ENCODE measurements at places on chromosomes 5 and 9.

DNA sequence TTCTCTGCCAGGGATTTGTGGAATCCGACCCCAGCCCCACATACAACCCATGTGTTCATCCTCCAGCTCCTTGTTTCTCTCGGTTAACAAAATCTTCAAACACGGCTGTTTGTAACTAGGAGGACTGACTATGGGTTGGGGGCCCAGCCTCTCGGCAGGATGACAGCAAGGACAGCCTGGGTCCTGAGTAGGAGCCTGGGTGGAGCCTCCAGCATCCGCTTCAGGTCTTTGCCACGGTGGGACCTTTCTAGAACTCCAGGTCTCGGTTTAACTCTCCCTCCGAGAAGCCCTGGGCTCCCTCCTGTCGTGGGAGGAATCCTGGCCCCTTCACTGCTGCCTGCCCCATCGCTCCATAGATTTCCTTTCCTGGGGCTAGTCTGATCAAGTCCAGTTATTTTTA lies 248.5 kb downstream of the PBX3 start:
- DNase-seq = no peak

GRCh38 chr9:27655441-27655840 lies 82.2 kb upstream of the C9orf72 start:
- no peak for DNase-seq

- no peak for DNase-seq
Measured at GRCh38 chr5:72101828-72102227, 5.4 kb upstream of the MAP1B start.

GRCh38 chr5:111122398-111122797 lies 30.2 kb downstream of the WDR36 start:
- DNase-seq = no peak

GRCh38 chr9:104835161-104835560 lies 71.2 kb downstream of the NIPSNAP3B start:
- DNase-seq = no peak

DNA sequence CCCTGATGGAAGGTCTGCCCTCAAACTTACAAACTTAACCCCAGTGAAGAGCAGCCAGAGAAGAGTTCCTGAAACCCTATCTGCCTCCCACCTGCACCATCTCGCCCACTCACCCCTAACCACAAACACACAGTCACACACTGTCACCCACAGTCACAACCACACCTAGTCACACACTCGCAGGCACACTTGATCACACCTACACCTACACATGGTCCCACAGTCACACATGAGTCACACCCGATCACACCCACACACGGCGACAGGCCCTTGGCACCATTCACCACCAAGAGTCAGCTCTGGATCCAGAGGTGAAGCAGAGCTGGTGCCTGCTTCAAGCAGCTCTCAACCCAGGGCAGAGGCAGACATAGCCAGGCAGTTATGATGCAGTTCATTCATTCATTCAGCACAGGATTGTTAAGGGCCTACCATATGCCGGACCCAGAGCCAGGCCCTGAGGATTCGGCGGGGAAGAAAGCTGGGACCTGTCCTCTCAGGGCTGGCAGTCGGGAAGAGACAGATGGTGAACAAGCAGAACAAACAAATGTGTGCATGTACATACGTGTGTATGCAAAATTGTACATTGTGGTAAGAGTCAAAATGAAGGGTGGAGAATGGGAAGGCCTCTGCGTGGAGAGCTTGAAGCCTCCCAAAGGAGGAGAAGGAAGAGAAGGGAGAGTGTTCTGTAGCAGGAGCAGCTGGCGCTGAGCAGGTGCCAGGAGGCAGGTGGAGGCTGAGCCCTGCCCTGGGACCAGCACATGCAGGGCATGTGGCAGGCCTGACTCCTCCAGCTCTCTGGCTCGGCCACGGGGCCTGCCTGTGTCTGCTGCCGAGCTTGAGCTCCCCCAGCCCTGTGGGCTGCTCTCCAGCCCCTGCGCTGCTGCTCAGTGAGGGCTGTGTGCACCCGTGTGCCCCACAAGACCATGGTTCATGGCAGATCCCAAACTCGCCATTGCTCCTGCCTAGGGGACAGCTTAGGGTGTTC lies 6.4 kb downstream of the TSPAN17 start:
- DNase-seq = peak; percentile 48

- no peak for DNase-seq
Measured at GRCh38 chr9:105281272-105281671, 36.8 kb downstream of the SLC44A1 start.

DNA sequence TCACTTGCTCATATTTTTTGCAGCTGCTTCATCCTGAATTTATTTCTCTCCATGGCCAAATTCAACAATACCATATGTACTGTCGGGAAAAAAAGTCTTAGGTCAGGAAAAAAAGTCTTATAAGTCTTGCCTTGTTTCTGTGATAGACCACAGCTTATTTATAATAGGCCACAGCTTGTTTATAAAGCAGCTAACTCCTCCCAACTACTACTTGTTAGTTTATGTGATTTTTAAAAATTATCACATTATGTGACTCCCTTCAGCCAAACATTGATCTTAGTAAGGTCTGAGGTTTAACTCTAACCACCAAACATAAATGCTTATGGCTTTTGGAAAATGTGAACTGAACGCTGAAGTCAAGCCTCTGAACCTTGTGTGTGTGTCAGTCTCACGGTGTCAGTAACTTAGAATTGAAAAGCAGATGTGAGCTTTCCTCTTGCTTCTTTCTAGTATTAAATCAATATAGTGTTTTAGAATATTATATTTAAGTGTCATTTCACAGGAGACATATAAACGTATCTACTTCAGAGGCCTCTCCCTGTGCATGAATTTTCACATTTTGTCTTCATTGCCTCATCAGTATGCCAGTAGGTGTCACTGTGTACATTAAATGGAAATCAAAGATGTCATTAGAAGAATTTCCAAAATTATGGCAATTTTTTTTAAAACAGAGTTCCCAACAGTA lies 51.3 kb downstream of the SNX24 start:
- DNase-seq = no peak

DNA sequence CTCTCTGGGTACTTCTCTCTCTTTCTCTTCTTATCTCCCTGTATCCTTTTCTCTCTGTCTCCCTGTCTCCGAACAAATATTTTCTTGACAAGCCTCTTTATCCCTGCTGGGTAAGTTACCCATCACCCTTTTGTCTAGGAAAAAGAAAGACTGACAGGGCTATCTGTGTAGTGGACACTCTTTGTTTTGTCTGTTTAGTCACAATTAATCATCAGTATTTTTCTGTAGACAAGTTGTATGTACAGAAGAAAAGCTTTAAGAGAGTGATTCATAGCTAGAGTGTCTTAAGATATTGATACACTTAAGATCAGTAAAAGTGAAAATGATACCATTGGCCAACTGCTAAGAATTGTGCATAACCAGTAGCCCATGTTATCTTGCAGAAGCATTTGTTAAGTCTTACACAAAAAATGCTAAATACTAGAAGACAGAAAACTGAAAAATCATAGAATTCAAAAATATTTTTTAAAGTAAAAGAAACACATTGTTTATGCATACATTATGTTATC lies 1043.8 kb upstream of the EDIL3 start:
- DNase-seq = no peak

DNA sequence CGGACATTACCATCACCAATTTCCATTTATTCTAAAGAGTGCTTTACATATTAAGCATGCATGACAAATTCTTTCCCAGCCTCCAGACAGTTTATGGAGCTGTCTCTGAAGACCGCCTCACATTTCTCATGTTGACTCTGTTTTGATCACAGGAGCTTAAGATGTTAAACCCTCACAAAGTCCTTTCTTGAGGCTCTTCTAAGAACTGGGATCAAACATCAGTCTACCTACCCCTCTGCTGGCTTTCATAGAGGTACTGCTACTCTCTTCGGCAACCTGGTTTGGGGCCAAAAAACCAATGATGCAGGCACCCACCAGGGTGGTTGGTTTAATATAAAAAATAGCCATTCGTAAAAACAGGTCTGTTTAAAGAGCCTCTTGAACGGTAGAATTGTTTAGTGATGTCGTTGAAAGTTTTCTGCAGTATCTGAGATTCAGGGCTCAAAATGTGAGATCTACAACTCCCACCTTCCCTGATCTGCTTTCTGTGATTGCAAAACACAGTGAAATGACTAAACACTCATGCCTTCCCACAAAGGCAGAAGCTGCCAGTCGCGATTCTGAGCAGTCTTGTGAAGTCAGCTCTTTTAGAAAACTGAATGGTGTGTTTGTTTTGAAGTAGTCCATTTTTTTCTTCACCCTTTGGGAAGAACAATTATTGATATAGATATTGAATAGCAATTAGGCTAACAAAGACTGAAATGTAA lies 3.5 kb downstream of the RXFP3 start:
- no peak for DNase-seq

DNA sequence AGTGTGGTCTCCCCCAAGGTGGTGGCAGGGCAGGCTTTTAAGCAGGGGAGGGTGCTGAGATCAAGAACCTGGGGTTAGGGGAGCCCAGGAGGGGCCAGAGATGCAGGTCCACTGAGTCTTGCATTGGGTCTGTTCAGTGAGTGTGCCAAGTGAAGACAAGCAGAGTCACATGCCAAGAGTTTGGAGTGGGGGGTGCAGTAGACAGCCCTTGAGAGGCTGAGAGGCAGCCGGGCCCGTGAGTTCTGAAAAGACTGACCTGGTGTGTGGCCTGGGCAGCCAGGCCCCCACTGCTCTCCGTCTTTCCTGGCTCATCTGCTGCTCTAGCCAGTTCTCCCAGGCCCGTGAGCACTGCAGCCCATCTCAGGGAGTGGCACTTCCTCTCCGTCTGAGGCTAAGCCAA lies 120.0 kb downstream of the DAB2IP start:
- no peak for DNase-seq

- DNase-seq = no peak
Measured at GRCh38 chr9:105683688-105684275, 10.6 kb upstream of the TMEM38B start.

Data from CD4-positive, alpha-beta T cell treated with Interleukin-15 for 1 hour (primary cell).